ENCODE measurements at places on chromosomes 6 and 20.

DNA sequence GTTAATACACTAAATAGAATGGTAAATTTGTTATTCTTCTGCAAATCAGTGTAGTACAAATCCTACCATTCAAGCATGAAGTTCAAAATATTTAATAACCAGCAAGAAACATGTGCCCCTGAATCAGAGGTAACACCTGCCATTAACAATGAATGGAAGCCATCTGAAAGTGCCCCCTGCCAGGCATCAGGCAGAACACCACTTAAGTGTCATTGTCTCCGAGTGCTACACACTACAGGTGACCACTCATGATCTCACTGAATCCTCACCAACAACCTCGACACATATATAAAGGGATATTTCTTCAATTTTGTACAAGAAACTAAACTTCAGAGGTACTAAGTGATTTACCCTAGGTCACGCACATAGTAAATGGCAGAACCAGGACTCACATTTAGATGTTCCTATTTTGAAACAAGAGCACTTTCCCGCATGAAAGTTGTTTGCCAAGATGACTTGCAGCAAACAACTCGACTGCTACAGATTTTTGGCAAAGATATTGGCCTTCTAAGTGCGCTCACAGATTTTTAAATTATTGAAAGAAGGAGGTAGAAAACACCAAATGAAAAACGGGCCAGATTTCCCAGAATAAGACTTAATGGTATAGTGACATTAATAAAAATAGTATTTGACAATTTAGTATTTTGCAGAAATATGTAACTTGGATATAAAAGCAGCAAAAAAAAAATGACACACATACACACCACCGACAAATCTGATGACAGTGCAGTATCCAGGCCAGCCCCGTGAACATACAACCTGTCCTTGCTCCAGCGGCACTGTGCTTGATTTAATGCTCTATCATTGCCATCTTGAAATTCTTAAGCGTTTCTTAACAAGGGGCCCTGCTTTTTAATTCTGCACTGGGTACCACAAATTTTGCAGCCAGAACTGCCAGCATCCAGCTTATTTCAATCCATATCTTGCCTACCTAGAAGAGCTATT is 274.5 kb downstream of the ALDH8A1 start:
- DNase-seq: no peak

DNA sequence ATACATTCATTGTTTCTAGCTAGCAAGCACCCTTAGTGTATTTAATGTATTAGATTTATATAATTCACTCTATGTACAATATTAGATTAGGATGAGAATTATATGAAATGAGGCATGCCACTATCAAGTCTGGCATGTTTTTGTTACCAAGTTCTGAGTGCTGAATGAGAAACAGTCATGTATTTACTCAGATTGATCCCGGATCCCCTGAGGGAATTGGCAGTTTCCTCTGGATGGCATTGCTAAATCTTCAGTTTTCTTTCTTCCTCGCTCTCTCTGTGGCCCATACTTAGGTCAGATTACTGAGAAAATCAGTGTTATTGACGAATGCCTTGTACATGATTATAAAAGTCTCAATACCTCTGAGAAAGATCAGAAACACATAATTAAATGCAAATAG is 66.6 kb downstream of the CDKAL1 start:
- no peak for DNase-seq

GRCh38 chr20:61840779-61841455 is 224.8 kb downstream of the TAF4 start:
- no peak for DNase-seq

- no peak for DNase-seq
Measured at GRCh38 chr6:158573542-158573931, 13.6 kb downstream of the TMEM181 start.

GRCh38 chr6:41021832-41022231 is 17.2 kb downstream of the UNC5CL start:
- no peak for DNase-seq

DNA sequence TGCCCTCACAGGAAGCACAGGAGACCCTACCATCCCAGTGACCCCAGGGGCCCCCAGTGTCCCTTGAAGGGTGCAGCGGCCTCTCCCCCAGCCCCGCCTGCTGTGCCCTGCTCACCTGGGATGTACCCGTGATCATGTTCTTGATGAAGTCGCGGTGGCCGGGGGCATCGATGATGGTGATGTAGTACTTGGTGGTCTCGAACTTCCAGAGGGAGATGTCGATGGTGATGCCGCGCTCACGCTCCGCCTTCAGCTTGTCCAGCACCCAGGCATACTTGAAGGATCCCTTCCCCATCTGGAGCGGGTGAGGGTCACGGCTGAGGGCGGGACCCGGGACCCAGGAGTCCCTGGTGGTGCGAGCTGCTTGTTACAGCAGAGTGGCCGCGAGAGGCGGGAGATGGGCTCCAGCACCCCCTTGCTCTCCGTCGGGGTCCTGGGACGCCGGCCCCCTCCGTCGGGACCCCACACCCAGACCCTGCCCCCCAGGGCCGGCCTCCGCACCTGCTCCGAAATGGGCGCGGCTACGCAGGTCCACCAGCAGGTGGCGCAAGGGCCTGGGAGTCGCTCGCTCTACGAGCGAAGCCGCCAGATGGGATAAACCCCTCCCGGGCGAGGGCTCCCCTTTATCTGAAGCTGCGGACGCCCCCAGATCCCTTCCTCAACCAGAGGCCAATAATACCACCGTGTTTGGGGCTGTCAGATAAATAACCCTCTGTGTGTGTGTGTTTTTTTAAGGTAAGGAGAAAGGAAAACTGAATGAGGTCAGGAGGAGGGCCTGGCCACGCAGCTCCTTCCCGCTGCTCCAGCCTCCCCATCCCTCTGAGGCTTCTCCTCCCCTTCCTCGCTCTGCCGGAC is 2.9 kb downstream of the EEF1A2 start:
- DNase-seq: peak; percentile 62

GRCh38 chr20:32623667-32624157 is 38.6 kb upstream of the NOL4L start:
- DNase-seq: no peak

- DNase-seq: no peak
Measured at GRCh38 chr6:153673750-153674149, 365.3 kb upstream of the OPRM1 start.

DNA sequence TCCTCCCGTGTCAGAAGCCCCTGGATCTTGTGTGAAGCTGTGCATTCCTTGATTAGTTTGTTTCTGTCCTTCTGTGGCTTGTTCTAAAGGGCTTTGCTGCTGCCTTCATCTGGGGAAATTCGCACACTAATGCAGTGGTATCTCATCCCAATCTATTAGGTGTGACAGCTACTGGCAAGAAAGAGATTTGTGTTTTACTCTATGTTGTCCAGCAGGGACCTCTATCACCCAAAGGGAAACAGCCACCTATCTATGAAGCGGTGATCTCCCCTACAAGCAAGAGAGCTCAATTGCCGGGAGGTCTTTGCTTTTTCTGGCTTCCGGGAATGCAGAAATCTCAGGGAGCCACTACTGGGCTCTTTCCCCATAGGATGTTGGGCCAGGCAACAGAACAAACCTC is 151.8 kb downstream of the NRN1 start:
- DNase-seq: no peak

- no peak for DNase-seq
Measured at GRCh38 chr6:169775321-169775720, 23.9 kb downstream of the ERMARD start.

GRCh38 chr6:340991-341827 is 48.9 kb downstream of the DUSP22 start:
- DNase-seq: no peak

- DNase-seq: no peak
Measured at GRCh38 chr20:36228770-36229169, 7.5 kb upstream of the AAR2 start.

DNA sequence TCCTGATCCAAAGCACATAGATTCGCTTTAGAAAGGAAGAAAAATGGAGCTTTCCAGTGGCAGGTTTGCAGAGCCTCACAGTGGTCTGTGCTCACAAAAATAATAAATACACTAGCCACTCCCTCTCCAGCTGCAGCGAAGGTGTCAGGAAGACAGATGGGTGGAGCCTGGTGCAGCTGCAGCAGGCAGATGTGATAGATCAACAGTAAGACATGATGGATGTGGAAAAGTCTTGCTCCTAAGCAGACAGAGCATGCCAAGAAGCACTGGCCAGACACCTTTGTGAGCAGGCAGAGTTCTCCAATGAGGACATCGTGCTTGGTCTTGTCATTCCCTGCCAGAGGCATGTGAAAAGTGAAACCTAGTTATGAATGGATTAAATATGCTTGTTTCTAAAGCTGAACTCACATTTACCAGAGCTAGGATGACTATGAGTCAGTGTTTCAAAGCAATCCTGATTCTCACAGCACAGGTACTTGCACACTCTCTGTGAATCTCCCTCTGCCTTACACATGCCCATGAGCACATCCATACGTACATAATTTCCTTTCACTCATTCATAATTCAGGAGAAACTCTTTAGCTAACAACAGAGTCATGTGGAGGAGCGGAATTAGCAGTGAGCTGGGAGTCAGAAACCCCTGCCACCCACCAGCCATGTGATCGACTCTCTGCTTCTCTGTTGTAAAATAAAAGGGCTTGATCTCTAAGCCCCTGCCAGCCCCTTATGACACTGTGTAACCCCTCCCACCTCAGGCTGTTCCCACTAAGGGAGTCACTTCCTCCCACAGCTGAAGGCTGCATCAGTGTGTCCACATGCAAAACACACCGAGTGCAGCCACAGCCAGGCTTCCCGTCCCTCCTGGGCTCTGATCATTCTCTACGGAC is 111.2 kb downstream of the SCML4 start:
- no peak for DNase-seq

DNA sequence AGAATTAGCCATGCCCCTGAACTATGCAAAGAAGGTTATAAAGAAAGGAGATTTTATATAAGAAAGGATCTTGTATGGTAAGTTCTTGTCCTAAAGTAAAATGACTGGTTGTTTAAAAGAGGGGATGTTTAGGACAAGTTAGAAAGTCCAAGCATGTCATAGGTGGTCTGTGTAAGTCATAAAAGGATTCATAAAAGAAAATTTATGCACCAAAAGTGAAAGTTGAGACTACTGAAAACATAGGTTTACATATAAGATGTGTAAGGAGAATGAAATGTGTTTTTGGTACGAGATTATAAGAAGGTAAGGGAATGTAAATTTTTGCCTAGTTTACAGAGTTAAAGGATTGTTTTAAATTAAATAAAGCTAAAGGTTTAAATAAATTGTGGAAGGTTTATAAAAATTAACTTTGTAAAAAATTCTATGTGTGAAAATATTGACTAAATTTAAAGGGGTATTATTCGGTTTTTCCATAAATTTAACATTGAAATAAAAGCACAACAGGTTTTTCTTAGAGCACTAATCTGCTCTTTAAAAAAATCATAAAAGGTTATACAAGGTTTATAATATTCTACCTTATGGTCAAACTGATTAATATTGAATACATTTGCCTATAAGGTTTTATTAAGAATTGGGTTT is 93.6 kb upstream of the UST start:
- DNase-seq: no peak

GRCh38 chr20:39298121-39298520 is 336.0 kb downstream of the DHX35 start:
- DNase-seq: no peak

DNA sequence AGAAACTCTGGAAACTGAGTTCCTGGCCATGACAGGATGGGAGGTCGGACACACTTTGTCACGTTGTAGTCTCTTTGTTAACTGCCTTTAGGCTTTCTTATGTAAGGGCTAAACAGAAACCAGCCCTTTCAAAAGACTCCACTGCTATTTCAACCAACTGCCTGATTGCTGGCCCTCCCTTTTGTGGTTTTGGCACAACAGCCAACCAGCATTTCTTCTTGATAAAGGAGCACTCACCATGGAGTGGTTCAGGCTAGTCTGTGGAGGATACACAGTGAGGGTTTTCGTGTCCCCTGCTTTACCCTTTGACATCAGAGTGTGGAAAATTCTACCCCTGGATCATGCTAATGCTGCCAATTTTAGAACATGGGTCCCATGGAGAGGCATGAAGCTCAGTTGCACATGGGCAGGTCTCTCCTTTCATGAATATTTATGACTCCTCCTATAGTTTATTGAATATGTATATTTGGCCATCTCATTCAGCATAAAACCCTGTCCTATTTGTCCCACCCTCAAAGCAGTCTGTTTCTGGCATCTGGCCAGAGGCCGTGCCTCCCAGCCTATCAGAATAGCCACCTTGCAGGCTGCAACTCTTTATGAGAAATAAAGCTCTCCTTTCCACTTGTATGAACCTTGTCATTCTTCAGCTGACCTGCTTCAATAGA is 148.3 kb downstream of the HS3ST5 start:
- DNase-seq: no peak

DNA sequence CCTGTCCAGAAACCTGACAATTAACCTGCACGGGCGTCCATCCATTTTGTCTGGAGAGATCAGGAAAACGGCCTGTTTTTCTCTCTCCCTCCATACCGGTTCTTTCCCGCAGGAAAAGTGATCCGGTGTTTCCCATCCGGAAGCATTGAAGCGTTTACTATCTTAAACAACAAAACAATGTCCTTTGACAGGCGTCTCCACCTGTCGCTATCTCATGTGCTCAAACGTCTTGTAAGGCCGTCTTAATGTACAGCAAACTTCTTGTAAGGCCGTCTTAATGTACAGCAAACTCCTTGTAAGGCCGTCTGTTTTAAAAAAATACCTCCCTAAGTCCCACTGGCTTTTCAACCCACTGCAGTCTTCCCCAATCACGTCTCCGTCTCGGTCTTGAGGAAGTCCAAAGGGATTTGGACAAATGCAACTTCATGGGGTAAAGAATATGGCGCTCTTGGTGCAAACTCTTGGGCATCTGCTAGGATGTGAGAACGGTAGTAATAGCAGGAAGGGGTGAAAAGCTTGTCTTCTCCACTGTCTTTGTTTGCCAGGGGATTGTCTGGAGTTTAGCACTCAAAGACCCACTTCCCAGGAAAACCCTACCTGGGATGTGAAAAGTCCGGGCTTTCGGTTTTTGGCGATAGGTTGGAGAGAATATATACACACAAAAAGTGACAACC is 29.9 kb upstream of the TRIM27 start:
- no peak for DNase-seq

GRCh38 chr20:32752458-32753250 is 9.4 kb upstream of the COMMD7 start:
- no peak for DNase-seq

DNA sequence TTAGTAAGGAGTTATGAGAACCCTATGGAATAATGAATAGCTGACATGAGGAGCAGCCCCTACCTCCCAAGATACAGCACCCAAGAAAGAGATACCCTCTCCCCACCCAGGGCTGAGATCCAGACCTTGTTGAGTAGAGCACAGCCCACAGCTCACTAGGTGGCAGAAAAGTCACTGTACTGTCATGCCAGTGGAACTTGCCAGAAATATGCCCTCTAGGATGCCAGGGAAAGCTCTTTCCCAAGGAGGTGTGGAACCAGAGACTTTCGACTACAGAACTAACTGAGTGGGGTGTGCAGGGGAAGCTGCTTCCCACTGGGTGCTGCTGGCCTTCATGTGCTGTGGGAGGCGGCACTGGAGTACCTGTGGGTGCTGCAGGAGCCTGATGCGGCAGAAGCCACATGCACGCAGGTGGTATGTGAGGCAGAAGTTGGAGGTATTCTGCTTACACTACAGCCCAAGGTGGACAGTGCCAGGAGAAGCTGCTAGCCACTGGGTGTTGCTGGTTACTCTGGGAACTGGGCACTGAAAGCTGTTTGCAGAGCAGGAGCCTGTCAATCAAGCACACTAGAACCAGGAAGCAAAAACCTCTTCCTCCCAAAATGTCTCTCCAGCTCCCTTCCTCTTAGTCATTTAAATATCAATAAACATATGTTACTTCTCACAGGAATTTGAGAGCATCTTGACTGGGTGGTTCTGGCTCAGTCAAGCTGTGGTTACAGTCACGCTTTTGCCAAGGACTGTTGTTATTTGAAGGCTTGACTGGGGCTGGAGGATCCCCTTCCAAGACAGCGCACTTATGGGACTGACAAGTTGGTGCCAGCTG is 17.8 kb downstream of the ARMC12 start:
- no peak for DNase-seq

GRCh38 chr20:10362674-10363073 is 71.3 kb downstream of the MKKS start:
- no peak for DNase-seq

Measured in stimulated activated CD4-positive, alpha-beta T cell treated with anti-CD3 and anti-CD28 coated beads, Interleukin-15, amount 100 ng/mL, for 1 hour (primary cell).